Cortex of kidney (tissue), 1 donor: ENCODE measurements at places on chromosomes 4 and X.

- no peak for DNase-seq
These were observed 239.7 kb upstream of the KLF3 start for GRCh38 chr4:38424151-38424871.

- DNase-seq = no peak
These were observed 216.2 kb downstream of the ADGRA3 start for GRCh38 chr4:22299678-22300077.

DNA sequence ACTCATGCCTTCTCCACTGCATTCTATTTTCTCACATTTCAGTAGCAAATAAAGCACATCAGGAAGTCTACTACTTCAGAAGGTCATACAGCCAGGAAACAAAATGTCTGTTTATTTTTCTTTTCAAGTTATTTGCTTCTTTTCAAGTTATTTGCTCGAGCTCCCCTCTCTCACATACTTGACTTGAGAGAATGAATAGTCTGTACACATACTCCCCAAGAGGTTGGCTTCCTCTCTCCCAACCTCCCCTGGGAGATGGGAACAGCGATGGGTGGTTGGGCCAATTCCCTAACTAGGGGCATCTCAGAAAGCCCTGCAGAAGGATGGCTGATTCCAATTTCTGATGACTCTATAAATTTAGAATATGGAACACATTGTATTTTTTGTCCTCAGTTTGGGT, 64.7 kb upstream of the PTPN13 start:
- DNase-seq = no peak

- DNase-seq = no peak
These were observed 26.0 kb downstream of the NHSL2 start for GRCh38 chrX:71936632-71937031.

GRCh38 chrX:2658585-2659292, 32.4 kb upstream of the CD99 start:
- DNase-seq = no peak

DNA sequence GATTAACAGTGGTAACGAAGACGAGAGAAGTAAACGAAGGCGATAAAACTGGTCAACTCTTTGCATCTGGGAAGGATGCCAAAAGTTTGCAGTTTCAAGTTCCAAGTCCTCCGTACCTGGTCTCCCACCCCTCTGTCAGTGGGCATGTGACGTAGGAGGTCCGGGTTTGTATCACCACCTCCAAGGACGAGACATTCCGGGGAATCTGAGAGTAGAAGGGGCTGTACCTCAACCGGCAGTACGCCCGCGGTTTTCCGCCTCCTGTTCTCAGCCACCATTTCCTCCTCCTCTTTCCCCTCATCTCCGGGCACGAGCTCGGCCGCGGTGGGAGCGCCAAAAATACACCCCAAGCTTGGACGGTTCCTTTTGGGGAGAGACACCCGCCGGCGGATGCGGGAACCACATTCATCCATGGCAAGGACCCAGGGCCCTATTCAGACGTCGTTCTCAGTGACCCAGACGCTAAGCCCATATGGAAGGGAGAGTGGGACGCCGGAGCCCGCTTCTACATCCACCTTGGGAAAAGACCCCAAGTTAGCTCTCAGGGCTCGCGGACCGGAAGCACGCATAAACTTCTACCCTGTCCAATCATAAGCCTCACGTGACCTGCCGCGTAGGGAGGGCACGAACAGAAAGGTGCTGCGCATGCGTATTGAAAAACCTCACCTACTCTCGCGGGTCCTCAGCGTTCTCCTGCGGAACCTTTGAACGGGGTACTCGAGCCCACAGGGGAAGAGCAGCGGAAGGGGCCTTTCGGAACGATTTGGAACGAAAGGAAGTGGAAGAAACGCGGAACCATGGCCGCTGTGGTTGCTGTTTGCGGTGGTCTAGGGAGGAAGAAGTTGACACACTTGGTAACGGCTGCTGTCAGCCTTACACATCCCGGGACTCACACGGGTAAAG, at the start of the genes HELQ and MRPS18C:
Gene HELQ (minus strand): TSS at position 543 of the 903 bp plus-strand sequence. CDS start 130 bp downstream, at position 413.
Gene MRPS18C (plus strand): TSS at position 778 of the 903 bp plus-strand sequence. CDS start 20 bp downstream, at position 798.
- DNase-seq = peak; percentile 15

- no peak for DNase-seq
These were observed 994.2 kb downstream of the ADGRL3 start for GRCh38 chr4:62194342-62194741.

- no peak for DNase-seq
These were observed 99.6 kb downstream of the DHRSX start for GRCh38 chrX:2401201-2401589.

DNA sequence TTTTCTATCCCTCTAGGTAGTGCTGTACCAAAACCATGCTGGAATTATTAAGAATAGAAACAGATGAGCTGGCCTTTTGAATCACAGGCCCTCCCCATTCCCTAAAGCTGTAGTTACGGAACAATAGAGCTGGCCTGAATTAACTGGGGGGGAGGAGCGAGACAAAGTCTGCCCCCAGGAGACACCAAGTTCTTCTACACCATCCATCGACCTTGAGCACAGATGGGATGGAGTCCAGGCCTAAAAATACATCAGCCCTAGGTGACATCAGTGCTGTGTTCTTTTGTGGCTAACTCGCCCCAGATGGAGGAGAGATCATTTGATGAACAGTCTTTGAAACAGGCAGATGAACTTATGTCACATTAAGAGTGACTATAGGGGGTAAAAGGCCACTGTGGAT, 49.6 kb downstream of the LHFPL1 start:
- DNase-seq = no peak
